AG04450 (cell line): ENCODE measurements at places on chromosomes 13 and 19.

DNA sequence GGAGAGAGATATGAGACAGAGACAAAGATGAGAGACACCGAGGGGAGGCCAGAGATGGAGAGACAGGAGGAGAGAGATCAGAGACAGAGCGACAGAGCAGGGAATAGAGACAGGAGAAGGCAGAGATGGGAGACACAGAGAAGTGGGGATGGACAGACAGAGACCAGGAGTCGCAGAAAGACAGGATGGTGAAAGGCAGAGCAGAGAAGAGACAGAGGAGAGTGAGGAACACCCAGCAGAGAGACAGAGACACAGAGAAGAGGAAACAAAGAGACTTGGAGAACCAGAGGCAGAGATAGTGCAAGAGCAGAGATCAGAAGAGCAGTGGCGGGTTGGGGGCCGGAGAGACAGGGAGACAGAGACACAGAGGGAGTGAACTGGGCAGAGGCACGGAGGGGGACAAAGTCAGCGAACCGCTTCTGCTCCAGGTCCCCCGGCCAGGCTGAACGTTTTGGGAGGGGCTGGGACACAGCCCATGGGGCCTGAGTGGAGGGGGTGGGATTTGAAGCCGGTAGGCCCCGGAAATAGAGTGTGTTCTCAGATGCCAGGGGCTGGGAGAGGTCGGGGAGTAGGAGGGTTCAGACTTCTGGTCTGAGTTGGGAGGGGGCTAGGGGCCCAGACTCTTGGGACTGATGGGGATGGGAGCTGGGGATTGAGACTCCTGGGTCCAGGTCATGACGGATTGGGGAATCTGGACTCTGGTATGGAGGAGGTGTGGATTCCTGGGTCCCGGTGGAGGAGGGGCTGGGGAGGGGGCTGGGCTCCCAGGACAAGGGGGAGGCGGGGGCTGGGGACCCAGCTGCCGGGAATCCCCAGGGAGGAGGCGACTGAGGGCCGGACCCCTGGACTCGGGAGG is 654 bp downstream of the ZNF579 start:
- DNase-seq: no peak

GRCh38 chr13:75806117-75806516 is 170.0 kb downstream of the LMO7 start:
- no peak for DNase-seq

GRCh38 chr13:97319113-97319720 is 97.1 kb downstream of the MBNL2 start:
- DNase-seq: no peak

DNA sequence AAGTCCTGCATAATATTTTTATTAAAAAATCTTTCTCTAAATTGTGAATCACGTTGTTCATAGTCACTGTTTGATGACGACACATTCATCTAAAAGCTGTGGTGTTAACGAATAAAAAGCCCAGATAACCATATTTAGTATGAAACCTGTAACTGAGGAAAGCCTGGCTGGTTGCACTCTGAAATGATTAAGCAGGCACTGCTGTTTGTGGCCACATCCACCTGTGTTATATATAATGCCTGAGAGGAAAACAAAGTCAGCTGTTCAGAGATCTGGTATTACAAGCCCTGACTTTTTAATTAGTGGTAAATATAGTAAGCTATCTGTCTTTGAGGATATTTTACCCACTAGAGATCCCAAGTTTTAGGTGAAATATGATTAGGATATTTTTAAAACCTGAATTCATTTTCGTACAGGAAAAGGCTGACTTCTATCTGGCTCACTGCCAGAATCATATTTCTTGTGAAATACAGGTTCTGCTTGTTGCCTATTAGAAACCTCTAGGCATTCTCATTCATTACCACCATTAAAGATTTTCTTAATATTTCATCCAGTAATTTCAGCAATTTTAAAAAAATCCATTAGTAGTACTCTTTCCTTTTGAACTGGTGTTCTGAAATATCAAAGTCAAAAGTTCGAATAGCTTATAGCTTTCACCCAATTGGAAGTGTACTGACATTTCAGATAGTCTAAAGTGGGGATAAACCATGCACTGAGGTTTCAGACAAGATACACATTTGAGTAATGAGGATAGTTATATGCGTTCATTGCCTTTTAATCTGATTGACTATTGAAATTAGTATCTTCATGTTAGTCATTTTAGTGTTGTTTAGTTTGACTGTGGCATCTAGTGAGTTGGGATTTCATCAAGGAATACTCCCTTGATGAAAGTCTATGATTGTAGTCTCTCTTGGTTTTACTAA is 79.7 kb downstream of the LMO7 start:
- no peak for DNase-seq

- no peak for DNase-seq
Measured at GRCh38 chr13:46361276-46361934, 25.6 kb downstream of the RUBCNL start.

GRCh38 chr13:64074971-64075474 is 2659.4 kb upstream of the PCDH20 start:
- DNase-seq: no peak

GRCh38 chr19:14514215-14514863 is 3.9 kb downstream of the DNAJB1 start:
- no peak for DNase-seq
